ENCODE measurements at places on chromosomes 13 and 19. TPM values are rescaled to one million over a fixed set of nuclear protein-coding genes. Genes with fewer than 3 reads are reported as not detected.
A peak's percentile ranks its signal among the peaks of the same experiment; 100 is the strongest.

GRCh38 chr13:54637366-54637765 lies 1608.8 kb downstream of the OLFM4 start:
- DNase-seq, result no peak

DNA sequence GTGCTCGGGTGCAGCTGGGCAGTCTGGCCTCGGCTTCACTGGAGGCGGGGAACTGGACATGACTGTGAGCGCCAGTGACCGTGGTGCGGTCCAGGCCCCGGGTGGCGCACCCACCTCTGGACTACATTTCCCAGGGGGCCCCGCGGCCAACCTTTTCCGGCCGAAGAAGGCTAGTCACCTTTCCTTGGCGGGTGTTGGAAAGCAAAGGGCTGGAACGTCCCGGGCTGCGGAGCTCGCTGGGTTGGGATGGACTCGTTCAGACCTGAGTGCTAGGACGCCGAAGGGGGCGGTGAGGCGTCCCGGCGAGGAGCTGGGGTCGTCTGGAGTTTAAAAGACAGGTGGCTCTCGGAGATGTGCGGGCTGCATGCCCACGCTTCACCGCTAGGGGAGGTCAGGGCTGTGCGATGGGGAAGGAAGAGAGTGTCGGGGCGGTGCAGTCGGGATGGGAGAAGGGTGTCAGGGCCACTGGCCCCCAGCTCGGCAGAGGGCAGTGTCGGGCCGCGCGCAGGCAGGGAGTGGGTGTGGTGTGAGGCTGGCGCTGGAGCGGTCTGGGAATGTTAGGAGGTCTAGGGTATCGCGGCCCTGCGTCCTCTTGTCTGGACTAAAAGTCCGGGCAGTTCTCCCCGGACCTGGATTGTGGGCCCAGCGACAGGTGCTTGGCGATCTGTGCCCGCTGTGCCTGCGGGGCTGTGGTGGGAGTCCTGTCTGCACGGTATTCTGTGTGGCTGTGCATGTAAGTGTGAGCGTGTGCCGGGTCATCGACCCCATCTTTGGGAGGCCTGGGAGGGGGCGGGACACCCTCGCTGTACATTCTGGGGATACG lies 57.1 kb downstream of the ZNF568 start:
- peak; percentile 88 for DNase-seq

- no peak for DNase-seq
Measured at GRCh38 chr19:7535998-7536695, 630 bp downstream of the PNPLA6 start.

DNA sequence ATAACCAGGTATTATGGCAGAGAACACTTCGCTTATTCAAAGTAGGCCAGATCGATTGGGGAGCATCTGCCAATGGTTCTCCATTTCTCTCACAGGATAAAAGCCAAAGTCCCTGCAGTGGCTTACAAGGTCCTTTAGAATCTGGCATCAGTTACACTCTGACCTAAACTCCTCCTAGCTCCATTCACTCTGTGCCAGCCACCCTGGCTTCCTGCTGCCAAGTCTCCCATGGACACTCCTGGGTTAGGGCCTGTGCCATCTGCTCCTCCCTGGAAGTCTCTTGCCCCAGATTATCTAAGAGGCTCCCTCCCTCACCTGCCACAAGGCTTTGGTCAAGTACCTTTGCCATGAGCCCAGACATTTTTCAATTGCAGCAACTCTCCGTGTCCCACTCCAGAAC lies 649.2 kb downstream of the DACH1 start:
- DNase-seq, result no peak

- DNase-seq, result peak; percentile 82
Measured at GRCh38 chr19:17778251-17778967, 16.5 kb upstream of the B3GNT3 start.

GRCh38 chr19:47324502-47324901 lies 7.5 kb upstream of the C5AR2 start:
- DNase-seq, result no peak

GRCh38 chr19:3474010-3474409 lies 6.3 kb downstream of the SMIM24 start:
- DNase-seq, result no peak

DNA sequence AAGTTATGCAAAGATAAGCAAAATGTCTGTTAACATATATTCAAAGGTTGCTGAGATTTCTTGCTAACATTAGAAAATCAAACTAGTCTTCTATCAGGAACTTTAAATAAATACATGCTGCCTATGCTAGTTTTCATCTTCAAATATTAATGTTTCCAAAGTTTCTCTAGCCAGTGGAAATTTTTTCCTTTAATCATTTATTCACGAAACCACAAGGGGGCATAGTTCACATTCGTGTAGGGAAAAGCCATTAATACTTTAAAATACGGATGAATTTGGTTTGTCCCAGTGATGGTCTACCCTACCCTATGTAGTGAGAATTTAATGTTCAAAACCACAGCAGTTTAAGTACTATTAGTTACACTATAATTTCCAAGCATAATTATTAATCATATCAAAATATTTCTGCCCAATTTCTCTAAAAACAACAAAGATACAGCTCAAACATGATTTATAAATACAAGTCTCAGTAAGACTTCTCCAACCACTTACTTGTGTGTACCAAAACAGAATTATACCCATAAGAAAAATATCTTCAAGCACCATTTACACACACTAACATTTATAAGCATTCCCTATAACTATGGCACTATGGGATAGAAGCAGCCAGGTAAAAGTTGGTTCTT lies 16.2 kb downstream of the NUFIP1 start:
- no peak for DNase-seq

- DNase-seq, result no peak
Measured at GRCh38 chr13:59856281-59856810, 307.4 kb downstream of the DIAPH3 start.

GRCh38 chr13:29536853-29537252 lies 58.6 kb downstream of the SLC7A1 start:
- DNase-seq, result no peak

DNA sequence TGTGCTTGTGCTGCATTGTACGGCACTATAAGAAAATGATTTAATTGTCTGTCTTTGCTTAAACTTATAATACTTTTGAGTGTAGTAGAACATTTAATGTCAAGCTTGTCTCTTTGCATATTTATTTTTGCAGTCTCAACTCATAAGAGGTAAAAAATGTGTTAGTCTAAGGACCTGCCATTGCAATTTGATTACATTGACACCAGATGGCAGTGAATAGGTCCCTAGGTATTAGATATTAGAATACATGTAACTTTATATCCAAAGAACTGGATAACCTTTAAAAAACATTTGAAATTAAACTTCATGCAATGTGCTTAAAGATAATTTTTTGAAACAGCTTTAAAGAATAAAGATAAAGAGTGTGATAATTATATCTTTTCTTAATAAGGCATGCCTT lies 1421.3 kb downstream of the OLFM4 start:
- no peak for DNase-seq

DNA sequence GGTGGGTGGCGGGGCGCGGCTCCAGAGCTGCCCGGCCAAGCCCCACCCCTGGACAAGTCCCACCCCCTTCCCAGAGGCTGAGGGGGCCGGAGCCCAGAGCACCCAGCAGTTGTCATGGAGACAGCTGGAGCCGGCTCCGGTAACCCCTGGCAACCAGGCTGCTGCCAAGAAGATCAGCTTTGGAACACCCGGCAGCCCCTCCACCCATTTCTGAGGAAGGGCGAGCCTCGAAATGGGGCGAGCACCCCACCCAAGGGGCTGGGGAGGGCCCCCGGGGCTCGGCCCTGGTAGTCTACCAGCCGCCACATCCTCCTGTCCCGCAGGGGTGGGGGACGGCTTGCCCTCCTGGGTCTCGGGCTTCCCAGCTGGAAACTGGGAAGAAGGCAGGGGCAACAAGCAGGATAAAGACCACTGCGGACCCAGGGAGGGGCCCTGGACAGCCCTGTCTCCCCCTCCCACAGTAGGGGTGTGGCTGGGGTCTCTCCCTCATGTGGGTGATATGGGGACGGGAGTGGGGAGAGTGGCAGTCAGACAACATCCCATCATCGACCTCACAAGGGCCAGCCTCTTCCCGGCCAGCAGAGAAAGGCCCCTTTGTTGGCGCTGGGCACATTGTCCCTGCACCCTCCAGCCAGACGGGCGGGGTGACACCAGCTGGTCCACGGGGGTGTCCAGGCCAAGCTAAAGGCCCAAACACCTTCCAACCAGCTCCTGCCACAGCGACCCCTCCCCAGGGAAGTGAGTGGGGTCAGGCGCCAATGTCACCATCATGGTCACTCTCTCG lies 1.5 kb downstream of the CERS1 start:
- DNase-seq, result no peak

DNA sequence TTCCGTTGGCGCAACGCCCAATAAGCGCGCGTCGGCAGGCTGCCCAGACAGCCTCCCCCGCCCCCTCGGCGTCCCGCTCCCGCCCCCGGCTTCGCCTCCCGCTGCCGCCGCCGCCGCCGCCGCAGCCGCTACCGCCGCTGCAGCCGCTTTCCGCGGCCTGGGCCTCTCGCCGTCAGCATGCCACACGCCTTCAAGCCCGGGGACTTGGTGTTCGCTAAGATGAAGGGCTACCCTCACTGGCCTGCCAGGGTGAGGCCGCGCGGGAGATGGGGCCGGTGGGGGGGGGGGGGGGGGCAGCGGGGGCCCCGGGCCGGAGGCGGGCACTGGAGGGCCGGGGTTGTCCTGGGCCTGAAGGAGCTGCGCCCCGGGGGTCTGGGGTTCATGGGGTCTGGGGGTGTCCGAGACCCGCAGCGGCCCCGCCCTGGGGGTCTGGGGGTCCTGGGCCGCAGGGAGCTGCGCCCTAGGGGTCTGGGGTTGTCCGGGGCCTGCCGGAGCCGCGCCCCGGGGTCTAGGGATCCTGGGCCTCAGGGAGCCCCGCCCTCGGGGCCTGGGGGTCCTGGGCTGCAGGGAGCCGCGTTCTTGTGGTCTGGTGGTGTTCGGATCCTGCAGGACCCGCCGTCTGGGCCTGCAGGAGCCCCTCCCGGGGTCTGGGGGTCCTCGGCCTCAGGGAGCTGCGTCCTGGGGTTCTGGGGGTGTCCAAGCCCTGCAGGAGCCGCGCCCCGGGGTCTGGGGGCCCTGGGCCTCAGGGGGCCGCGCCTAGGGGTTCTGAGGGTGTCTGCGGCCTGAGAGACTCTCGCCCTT lies at the start of gene HDGFL2:
Gene HDGFL2 (plus strand): TSS at position 124 of the 801 bp plus-strand sequence. CDS start 54 bp downstream, at position 178.
- DNase-seq, result peak; percentile 97

- no peak for DNase-seq
Measured at GRCh38 chr19:46023311-46023779, 492 bp upstream of the PGLYRP1 start.

DNA sequence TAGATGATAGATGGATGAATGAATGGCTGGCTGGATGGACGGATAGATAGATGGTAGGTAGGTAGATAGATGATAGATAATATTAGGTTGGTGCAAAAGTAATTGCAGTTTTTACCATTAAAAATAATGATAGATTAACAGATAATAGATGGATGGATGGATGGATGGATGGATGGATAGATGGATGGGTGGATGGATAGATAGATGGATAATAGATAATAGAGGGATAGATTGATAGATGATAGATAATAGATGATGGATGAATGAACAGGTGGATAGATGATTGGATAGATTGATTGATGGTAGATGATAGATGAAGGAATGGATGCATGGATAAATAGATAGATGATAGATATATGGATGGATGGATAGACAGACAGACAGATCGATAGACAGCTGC lies 87.9 kb upstream of the RAP2A start:
- no peak for DNase-seq

GRCh38 chr13:94305033-94305432 lies 174.4 kb downstream of the DCT start:
- no peak for DNase-seq

- DNase-seq, result no peak
Measured at GRCh38 chr19:782185-782877, 14.9 kb upstream of the PTBP1 start.

DNA sequence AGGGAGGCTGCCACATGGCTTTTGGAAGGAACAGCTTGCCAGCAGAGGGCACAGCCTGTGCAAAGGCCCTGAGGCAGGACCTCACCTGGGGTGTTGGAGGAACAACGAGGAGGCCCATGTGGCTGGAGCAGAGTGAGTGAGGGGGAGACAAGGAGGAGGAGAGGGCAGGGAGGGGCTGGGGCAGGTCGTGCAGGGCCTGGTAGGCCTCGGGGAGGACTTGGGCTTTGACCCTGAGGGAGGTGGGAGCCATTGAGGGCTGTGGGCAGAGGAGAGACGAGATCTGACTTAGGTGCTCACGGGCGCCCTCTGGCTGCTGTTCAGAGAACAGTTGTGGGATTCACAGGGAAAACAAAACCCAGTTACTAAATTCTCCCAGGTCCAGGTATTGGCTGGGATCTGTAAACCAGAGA lies 25.2 kb downstream of the ZNRF4 start:
- no peak for DNase-seq

DNA sequence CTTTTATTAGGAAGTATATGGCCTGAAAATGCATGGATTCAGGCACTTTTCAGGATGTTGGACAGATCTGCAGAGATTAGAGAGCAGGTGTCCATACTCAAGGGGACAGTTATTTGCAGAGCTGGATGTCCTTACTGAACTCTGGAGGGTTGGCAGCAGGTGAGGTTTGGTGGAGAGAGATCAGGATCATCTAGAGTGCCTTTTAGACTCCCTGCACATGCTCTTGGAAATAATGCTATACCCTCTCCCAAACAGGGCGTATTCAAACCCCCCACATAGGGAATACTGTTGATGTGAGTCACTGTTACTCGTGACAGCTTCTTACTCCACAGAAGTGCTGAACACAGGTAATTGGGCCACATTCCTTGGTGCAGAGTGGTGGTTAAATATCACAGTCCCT lies 725.7 kb upstream of the SGCG start:
- no peak for DNase-seq

DNA sequence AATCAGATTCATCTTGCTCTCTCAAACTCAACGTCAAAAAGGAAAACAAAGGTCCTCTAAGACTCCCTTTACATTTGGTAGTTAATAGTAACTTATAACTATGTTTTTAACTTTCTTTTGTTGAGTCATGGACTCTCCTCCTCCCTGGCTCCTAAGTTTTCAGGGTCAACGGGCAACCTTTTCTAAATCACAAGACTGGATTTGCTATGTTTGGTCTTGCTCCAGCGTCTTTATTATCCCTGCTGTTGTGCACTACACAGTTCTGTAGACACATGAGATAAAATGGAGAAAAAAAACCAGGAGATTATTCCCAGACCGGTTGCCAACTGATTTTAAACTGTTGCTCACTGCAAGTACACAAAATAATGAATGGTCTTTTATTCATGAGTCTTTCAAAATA lies 1.9 kb upstream of the ITM2B start:
- DNase-seq, result no peak

- peak; percentile 99 for DNase-seq
Measured at GRCh38 chr19:45370410-45371204, at the start of gene ERCC2. TSS of gene ERCC2 (minus strand) at chr19:45370573. CDS start at chr19:45370540, 33 bp downstream.

GRCh38 chr13:93029536-93029935 lies 197.1 kb upstream of the GPC6 start:
- DNase-seq, result no peak

- DNase-seq, result no peak
Measured at GRCh38 chr13:40984668-40985366, 34.3 kb downstream of the ELF1 start.

The S1PR5 gene
- 0.92 TPM for total RNA-seq

The P2RY11 gene
- 8.4 TPM for total RNA-seq

The OLFM2 gene
- total RNA-seq, result 7.6 TPM

The KLK12 gene
- total RNA-seq, result not detected

The ZAR1L gene
- not detected for total RNA-seq

The ZNF575 gene
- 2.5 TPM for total RNA-seq

The SBK2 gene
- not detected for total RNA-seq

The KLK15 gene
- not detected for total RNA-seq

The PNPLA6 gene
- 255 TPM for total RNA-seq

The AMER2 gene
- total RNA-seq, result 0.13 TPM

The CEACAM5 gene
- 31.1 TPM for total RNA-seq

The CALR gene
- total RNA-seq, result 1,387 TPM
